ENCODE measurements at places on chromosomes 2 and 18.

DNA sequence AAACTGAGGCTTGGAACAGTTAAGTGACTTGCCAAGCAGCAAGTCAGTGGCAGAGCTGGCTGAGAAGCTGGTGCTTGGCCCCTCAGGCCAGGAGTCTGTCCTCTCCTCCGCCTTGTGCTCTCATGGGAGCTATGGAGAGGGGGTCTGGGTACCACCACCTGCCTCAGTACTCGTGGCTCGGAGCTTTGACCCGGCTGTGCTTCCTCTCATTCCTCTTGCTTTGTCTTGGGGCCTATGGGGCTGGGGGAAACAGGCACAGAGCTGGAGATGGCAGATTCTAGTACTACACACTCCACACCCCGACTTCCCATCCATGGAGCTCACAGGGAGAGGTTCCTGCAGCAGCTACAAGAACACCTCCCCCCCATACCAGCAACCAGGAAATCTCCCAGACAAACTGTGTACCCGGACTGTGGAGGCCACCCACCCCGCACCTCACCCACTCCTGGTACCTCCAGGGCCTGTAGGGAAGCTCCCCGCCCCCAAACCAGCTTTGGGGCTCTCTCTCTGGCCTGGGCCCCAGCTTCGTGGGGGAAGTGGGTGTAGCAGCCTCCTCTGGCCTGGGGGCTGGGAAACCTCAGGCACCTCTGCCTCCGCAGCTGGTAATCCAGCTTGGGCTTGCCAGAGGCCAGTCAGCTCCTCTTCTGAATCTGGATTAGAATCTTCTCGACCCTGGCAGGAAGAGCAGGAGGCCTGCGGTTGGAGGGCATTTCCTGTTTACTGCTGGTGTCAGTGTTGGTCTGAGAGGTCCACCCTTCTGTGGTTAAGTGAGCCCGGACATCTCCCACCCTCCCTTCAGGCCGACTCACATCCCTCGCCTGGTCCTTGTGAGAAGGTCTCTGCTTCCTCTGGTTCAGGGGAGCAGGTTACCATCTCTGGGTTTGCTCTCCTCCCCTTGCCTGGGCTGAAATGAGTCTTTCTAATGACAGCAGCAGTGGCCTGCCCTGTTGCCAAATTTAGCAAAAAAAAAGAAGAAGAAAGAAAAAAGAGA is 22.3 kb upstream of the RHOB start:
- no peak for DNase-seq

DNA sequence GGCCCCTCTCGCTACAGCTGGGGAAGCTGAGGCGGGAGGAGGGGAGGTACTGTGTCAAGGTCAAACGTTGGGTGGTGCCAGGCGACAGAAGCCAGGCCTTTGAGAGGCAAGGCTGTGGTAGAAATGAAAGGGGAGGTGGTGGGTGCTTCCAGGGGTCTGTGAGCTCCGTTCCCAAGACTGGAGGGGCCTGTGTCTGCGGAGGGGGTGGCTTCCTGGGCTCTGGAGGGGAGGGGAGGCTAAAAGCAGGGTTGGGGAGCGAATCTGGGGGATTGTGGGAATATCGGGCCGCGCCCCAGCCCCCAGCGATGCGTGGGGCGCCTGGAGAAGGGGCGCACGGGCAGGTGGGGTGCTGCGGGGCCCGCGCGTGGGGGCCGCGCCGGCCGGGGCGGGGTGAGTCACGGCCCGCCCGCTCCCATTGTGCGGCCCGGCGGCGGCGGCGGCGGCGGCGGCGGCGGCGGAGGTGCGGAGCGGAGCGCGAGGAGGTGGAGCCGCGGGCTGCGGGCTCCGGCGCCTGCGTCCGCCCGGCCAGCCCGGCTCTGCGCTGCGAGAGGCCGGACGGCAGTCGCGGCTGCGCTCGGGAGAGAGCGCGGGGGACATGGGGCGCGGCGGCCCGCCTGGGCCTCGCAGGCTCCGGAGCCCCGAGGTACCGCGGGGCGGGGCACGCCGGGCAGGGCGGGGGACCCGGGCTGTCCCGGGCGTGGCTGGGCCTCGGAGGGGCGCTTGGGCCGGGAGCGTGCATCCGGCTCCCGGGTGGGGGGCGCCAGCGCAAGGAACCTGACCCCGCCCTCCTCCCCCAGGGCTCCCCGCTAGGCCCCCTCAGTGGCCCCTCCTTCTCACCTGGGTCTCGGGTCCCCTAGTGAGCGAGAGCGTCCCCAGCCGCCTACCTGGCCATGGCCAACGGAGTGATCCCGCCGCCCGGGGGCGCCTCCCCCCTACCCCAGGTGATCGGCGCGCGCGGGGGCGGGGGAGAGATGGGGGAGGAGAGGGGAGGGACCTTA is at the start of gene SLC4A3:
Gene SLC4A3, plus strand, starts transcription at position 528 of the 998 bp plus-strand sequence. Its CDS starts 363 bp downstream, at position 891.
- no peak for DNase-seq

GRCh38 chr2:24886691-24887304 is 33.2 kb downstream of the ADCY3 start:
- DNase-seq, result no peak

DNA sequence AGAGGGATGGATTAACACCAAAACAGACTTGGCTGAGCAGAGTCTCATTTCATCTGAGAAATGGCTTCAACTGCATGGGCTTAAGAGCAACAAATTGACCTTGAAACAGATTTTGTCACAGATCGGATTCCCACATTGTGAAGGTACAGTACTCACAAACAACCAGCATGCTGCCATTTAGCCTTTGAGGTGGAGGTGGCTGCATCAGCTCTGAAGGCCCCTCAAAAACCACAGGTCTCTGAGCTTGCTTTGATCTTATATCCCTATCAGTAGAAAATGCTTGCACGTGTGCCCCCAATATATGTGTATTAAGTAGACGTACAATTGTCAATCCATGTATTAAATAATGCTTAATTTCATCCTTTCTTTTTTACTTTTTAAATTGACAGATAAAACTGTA is 6.2 kb downstream of the VWA3B start:
- no peak for DNase-seq

- no peak for DNase-seq
Observed at GRCh38 chr2:217301142-217301925, 441.5 kb upstream of the TNP1 start.

DNA sequence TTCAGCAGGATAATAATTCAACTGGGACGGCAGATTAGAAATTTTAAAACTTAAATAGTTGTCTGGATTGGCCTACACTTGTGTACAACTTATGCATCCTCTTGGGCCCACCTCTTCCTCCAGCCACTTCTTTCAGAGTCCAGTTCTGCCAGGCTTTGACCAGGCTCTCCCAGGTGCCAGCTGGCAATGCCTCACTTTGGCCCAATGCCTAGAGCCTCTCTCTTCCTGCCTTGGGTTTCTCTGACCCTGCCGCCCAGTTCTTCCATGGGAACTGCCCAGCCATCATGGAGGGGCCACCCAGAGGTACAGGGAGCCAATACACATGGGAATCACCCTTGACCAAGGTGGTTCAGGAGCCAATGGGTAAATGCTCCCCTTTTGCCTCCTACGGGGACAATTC is 135.5 kb downstream of the IRS1 start:
- no peak for DNase-seq

GRCh38 chr2:232860593-232861241 is 9.3 kb upstream of the SNORC start:
- no peak for DNase-seq

- DNase-seq, result no peak
Observed at GRCh38 chr18:26350961-26351360, 124.7 kb downstream of the TAF4B start.

DNA sequence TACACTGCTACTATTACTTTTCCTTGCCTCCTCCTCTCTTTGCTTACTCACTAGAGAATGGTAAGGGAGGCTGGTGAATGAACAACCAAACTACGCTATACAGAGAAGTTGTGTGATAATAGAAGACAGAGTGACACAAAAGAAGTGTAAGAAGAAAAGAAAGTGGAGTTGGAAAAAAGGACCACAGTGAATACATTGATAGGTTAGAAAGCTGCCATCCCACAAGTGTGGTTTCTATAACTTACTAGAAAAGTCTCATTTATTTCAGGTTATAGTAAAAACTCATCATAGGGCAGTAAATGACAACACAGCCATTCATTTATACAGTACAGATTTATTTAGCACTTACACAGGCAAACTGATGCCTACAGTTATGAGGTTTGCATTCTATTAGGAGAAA is 77.3 kb downstream of the TTC21B start:
- no peak for DNase-seq

GRCh38 chr2:228519561-228519960 is 338.1 kb upstream of the SPHKAP start:
- no peak for DNase-seq

All from activated gamma-delta T cell treated with Interleukin-2 at 50 U/mL for 16 hours (primary cell).